ENCODE measurements at places on chromosomes 6 and 20.

- no peak for DNase-seq
Measured at GRCh38 chr20:41900201-41900691, 282.1 kb upstream of the CHD6 start.

GRCh38 chr6:143258945-143259344 lies 191.6 kb downstream of the ADAT2 start:
- DNase-seq = no peak

DNA sequence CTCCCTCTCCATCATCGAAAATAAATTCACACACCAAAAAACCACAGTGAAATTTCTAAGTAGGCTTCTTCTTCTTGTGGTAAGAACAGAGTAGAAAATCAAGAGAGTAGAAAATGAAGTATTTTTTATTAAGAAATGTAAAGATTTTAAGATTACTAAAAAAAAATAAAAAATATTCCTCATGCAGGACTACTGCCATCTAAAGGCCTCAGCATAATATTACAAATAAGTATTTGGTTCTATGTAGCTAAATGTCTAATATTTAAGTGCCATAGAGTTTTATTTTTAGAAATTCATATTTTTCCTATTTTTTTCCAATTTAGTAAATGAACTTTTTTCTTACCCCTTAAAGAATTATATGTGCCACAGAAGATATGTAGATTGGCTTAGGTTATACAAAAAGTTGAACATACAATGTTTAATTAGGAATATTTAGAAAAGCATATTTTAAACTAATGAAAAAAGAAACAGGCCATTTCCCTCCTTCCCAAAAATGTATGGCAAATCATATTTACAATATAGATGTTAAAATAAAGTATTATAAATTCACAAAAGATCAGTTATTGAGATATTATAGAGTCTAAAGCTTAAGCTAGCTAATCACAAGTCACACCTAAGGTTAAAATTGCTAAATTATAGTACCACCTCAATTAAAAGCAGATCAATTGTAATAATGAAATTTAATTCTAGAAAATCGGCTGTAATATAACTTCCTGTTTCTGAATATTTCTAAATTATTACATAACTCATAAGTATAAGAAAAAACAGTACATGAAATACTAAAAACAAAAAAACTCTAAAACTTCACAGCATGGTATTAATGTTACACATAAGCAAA lies 3.5 kb upstream of the NT5DC1 start:
- no peak for DNase-seq

DNA sequence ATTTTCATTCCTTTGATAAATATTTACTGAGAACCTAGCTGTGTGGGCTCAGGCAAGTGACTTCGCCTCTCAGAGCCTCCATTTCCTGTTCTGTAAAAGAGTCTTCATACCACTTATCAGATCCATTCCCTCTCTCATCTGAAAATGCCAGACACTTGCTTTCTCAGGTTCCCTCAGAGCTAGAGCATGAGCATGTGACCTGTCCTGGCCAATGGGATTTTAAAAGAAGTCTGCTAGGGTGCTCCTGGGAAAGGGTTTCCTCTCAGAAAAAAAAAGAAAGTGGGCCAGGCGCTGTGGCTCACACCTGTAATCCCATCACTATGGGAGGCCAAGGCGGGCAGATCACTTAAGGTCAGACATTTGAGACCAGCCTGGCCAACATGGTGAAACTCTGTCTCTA lies 5.3 kb downstream of the KCNB1 start:
- no peak for DNase-seq

GRCh38 chr6:44475779-44476434 lies 88.4 kb downstream of the CDC5L start:
- no peak for DNase-seq

GRCh38 chr6:37861452-37861851 lies 41.9 kb downstream of the ZFAND3 start:
- no peak for DNase-seq

GRCh38 chr20:36585410-36586125 lies 12.2 kb downstream of the TGIF2 start:
- DNase-seq = no peak

GRCh38 chr6:163325390-163325784 lies 89.1 kb upstream of the QKI start:
- DNase-seq = no peak
